ENCODE measurements at places on chromosomes 11 and 22.

DNA sequence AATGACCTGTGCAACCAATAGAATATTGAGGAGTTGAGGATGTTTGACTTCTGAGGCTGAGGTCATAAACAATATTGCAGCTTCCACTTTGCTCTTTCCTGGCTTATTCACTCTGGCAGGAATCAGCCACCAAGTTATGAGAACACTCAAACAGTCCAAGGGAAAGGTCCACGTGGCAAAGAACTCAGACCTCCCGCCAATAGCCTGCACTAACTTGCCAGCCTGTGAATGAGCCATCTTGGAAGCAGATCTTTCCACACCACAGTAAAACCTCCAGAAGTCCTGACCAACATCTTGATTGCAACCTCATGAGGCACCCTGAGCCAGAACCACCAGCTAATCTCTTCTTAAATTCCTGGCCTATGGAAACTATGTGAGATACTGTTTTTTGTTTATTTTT is 22.7 kb upstream of the PICALM start:
- DNase-seq: peak; percentile 88

DNA sequence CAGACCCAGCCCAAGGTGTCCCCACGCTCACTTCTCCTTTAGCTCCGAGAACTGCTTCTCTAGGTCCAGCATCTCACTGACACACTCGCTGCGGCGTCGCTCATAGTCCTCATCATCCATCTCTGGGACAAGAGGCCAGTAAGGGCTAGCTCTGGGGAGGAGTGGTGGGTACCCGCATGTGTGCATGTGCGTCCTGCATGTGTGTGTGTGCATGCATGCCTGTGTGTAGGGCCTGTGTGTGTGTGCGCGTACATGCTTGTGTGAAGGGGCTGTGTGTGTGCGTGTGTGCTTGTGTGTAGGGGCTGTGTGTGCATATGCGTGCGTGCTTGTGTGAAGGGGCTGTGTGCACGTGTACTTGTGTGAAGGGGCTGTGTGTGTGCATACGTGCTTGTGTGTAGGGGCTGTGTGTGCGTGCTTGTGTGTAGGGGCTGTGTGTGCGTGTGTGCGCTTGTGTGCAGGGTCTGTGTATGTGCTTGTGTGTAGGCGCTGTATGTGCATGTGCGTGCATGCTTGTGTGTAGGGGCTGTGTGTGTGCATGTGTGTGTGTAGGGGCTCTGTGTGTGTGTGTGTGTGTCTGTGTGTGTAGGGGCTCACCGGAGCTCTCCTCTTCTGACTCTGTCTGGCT is 3.3 kb downstream of the BRMS1 start:
- DNase-seq: no peak

GRCh38 chr11:134331354-134332188 is at the start of gene GLB1L2:
GLB1L2 (plus strand) TSS chr11:134331988; CDS start chr11:134332062, 74 bp downstream.
- DNase-seq: no peak

GRCh38 chr22:27420817-27421361 is 380.7 kb downstream of the MN1 start:
- peak; percentile 96 for DNase-seq

DNA sequence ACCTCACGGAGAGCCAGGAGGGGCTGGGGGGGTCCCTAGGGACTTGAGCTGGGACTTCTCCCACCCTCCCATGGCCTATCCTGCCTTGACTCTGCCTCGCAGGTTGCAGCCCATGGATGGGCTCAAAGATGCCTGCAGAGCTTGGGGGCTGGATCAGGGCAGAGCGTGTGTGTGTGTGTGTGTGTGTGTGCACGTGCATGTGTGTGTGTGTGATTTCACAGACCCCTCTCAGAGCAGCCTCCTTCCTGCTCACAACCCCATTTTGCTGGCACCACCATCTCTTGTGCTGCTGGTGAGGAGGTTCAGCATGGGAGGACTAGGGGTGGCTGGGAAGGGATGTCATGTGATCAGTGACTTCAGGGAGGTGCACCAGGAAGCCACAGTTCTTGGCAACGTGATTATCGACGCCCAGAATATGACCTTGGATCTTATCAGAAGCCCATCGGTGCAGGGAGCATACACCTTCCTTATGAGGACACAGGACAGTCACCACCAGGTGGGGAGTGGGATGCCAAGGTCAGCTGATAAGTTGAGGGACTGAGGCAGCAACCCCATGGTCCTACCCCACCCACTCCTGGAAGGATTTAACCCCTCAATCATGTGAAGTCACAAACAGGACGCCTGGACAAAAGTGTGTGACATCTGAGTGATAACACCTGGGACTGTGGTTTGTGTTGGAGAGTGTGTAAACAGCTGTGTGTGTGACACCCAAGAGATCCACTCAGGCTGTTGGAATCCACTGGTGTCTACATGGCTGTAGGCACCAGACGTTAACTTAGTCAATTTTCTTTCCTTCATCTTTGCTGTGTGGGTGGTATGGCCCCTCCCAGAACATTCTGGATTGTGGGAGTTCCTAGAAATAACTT is 1.8 kb upstream of the NAALADL1 start:
- DNase-seq: peak; percentile 10

DNA sequence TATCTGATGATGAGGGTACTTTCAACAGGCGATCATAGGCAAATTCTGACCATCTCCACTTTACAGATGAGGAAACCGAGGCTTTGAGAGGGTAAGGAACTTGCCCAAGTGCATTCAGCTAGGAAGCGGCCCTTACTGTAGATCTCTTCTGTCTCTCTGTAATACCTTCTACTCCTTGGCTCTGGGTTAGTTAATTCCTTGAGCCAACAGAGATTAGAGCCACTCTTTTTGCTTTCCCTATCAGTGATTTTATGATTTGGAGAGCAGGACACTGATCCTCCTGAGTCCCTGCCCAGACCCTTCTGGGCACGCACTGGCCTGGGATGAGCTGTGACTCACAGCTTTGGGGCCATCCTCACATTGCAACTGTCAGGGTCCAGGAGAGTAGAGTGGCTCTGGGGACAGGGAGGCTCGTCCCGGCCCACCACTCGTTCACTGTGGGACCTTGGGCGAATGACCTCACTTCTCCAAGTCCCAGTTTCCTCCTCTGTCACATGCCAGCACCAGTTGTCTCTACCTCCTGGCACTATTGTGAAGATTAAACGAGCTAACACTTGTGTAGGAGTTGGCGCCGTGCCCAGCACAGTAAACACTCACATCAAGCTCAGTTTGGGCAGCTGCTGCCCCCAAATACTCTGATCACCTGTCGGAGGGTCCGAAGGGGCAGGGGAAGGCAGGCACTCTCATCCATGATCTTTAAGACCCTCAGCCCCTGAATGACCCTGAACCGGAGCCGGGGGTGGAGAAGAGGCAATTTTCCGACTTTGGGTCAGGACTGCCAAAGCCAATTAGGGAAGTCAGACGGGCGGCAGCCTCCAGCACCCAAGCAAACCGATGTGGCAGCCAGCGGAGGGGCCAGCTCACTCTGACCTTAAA is 235.0 kb downstream of the MIAT start:
- DNase-seq: no peak

DNA sequence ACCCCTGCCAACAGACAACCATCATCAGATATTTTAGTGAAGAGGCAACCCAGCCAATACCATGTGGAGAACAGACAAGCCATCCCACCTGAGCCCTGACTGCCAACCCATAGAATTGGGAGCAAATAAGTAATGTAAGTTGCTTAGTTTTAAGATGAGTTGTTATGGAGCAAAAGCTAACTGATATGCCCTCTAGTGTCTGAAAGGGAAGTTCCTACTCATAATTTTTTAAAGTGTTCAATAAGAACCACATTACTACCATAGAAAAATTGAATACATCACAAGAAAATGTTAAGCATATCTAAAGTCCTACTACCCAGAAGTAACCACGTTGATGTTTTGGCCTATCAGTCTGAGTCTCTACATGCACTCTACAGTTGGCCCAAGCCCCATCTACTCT is 50.8 kb upstream of the SLC36A4 start:
- DNase-seq: no peak

GRCh38 chr11:16770016-16770415 is 31.6 kb downstream of the C11orf58 start:
- no peak for DNase-seq

DNA sequence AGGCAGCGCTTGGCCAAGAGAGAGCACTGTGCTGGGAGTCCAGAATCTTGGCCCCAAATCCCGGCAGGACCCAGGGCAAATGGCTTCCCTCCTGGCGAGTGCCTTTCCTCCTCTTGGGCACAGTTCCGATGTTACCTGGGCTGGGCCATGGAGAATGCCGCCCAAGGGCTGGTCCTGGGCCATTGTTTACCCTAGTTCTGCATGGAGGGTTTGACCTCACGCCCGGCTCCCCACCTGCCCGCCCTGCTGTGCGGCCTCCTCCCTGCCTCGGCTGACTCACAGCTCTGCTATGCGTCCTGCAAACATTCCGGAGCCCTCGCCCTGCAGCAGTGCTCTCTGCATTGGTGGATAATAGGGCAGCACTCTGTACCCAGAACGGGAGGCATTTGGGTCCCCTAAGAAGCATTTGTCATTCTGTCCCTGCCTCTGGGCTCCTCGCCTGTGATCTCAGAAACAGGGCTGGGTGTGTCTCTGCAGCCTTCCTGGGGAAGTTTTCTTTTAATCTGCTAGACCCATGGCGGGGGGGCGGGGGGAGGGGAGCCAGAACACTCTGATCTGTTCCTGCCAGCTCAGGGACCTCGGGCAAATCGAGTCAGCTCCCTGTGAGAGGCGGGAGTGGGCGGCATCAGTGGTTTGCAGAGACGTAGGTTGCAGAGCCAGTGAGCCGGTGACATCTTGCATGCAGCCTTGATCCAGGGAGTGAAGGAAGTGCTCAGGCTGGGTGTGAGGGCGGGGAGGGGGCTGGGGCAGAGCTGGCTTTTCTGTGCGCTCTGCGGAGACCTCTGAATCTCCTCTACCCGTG is 32.9 kb upstream of the SMIM38 start:
- peak; percentile 73 for DNase-seq

- no peak for DNase-seq
Measured at GRCh38 chr11:117885777-117886176, 9.3 kb upstream of the FXYD6 start.

- no peak for DNase-seq
Measured at GRCh38 chr11:118645066-118645715, 34.3 kb downstream of the TREH start.

- peak; percentile 95 for DNase-seq
Measured at GRCh38 chr11:120807414-120808150, 216.3 kb upstream of the TBCEL start.

GRCh38 chr11:107825875-107826274 is 32.7 kb downstream of the SLC35F2 start:
- DNase-seq: no peak

DNA sequence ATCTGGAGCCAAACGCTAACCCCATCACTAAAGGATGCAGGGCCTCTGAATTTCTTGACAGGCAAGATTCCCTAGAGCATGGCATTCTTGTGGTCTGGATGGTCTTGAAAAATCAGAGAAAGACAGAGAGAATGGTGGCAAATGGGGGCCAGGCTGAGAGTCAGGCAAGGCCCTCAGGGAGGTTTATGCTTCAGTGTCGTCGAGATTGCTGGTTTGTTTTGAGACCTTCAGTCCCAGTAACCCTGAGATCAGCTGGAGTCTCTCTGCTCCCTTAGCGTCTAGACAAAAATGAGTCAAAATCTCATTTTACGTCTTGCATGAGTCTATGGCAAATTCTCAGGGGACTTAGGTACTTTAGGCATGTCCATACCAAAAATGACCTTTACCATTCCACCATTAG is 539.3 kb downstream of the SOX6 start:
- DNase-seq: peak; percentile 63

DNA sequence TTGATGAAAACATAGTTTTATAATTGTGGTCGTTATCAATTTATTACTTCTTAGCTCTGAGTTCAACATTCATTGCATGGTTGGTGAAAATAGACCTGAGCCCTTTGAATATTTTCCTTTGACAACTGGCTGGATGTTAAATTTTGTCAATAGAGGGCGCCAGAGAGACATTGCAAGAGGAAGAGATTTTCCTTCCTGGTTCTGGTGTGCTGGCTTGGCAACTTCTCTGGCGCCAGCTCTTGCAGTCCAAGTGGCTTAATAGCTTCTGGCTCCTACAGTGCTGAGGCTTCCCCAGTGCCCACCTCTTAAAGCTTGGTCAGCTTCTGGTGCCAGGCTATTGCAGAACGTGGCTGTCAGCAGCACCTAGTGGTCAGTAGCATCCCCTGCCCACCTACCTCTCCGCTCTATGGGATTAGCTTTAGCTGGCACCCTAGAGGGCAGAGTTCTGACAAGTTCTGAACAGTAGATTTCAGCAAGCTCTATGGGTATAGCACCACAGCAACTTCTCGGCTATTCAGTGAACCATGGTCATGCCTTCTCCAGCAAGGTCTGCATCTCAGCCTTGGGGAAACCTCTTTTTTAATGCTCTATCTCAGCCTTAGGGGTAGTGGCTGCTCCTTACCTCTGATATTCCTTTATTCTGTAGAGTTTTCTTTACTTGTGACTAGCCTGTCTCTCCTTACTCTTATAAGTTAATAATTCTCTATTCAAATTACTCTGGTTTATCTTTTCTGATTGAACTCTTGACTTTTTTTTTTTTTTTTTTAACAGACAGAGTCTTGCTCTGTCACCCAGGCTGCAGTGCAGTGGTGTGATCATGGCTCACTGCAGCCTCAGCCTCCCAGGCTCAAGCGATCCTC is 59.4 kb downstream of the ACER3 start:
- DNase-seq: peak; percentile 60

GRCh38 chr22:30114361-30114760 is 34.1 kb downstream of the HORMAD2 start:
- no peak for DNase-seq

GRCh38 chr22:38869663-38870062 is 2.4 kb downstream of the CBX6 start:
- no peak for DNase-seq

- no peak for DNase-seq
Measured at GRCh38 chr22:22555596-22555995, 3.5 kb downstream of the PRAME start.

GRCh38 chr11:64846998-64847666 is 2.7 kb upstream of the CDC42BPG start:
- DNase-seq: peak; percentile 47

- DNase-seq: no peak
Measured at GRCh38 chr11:3830730-3831129, 10.0 kb downstream of the RHOG start.

DNA sequence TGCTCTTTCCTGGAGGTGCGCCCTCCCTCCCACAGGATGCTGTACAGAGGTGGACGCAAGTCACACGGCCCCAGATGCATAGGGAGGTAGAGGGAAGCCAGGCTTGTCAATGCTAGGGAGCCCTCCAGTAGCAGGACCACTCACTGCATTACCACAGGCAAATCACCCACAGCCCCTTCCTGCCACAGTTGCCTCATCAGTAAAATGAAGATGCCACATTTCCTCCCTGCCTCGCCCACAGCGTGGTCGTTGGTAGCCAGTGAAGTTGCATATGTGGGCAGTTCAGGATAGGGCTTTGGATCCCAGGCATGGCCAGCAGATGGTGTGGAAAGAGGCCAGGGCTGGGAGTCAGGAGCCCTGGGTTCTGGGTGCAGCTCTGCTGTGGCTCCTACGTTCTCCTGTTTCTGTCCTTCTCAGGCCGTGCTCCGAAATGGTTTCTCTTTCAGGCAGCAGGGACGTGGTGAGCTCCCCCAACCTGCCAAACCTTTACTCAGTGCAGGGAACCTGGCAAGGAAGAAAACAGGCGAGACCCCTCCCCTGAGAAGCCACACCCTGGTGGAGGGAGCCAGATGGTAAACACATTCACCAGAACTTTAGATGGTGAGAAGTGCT is 22.6 kb downstream of the DAGLA start:
- no peak for DNase-seq
